ENCODE measurements at places on chromosomes 3 and 15.

DNA sequence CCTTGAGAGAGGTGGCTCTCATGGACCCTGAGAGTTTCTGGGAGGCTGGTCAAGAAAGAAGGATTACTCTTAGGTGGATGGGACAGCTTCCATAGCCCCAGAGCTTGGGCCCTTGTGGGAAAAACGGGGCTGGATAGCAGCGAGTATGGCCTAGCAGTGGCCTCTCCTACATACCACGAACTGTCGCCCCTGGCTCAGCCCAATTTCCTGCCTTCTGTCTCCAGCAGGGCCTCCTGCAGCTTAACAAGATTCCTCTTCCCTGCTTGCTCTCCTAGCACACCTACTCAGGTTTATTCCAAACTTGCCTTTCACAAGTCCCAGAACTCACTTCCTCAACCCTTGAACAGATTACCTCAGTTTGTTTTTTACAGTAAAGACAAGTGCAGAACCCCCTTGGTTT is 139.7 kb upstream of the TPM1 start:
- DNase-seq: no peak

GRCh38 chr15:35455201-35455600 is 90.8 kb downstream of the DPH6 start:
- DNase-seq: no peak

- no peak for DNase-seq
Measured at GRCh38 chr15:39898317-39898716, 21.7 kb downstream of the GPR176 start.

DNA sequence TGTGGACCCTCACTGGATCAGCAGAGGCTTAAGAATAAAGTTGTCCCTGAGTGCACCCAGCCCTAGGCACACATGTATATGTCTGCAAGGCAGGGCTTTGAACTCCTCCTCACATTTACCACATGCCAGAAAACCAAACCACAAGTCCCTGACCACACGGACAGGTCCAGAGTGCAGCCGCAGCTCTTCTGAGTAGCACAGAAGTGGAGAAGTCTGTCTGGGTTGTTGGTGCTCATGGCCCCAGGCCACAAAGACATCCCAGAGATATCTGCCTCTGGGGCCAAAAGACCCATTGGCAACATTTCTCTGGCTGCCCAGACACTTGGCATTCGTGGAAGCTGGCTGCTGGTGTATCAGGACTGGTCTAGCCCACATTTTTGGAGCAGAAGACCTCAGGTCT is 17.4 kb downstream of the SUSD5 start:
- no peak for DNase-seq

DNA sequence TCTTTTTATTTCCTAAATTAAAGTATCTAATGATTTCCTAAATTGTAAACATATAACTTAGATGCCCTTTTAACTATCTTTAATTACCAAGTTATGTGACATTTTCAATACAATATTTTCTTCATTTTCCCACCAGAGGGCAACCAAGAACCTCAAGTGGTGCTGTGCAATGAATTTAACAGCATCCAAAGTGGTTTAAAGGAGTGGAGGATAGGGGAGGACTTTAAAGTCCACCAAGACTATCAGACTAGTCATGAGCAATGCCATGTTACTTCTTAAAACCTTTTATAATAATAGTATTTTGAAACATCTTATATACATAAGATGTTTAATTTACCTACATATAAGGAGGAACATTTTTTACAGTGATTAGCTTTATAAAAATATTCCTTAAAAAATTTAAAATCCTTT is 74.4 kb downstream of the DLG1 start:
- DNase-seq: no peak

DNA sequence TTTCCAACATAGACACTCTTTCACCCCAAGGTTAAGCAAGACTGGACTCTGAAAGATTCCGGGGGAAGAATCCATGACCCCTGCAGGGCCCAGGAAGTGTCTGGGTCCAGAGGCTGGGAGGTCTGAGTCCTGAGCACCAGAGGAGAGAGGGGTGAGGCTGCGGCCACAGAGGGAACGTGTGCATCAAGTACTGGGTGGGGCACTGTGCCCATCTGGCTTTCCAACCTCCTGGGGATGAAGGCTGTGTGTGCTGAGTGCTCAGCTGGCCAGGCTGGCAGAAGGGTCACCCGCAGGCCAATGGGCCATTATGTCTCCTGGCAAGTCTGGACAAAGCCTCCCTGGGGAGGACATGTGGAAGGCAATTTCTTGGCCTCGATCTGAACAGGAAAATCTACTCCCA is 3.3 kb downstream of the CHRNA3 start:
- DNase-seq: peak; percentile 54

DNA sequence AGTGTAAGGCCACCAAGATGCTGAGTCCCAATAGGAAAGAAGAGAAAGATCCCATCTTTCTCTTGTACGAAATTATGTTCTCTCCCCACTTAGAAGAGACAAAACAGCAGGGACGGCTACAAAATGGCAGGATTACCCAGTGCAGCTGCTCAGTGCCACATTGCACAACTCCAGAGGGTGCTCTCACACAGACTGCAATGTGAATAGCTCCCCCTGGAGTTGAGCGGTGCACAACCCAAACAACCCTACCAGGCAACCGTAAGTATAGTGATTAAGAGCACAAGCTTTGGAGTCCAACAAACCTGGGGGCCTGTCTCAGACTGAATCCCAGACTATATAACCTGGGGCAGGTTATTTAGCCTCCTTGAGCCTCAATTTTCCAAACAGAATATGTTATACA is 3.1 kb upstream of the BHLHE40 start:
- DNase-seq: peak; percentile 70

DNA sequence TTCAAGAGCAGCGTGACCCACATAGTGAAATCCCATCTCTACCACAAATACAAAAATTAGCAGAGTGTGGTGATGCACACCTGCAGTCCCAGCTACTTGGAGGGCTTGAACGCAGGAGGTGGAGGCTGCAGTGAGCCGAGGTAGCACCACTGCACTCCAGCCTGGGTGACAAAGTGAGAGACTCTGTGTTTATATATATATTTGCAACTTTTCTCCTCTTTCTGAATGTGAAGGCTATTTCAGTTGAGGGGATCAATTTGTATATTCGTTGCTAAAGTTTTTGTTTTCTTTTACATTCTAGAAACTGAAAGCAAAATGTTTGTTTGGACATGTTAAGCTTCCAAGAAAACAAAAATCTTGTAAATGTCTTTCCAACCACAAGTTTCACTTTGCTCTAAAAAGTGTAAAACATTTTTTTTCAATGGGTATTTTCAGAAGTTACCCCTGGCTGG is 29.8 kb upstream of the FAM98B start:
- no peak for DNase-seq

DNA sequence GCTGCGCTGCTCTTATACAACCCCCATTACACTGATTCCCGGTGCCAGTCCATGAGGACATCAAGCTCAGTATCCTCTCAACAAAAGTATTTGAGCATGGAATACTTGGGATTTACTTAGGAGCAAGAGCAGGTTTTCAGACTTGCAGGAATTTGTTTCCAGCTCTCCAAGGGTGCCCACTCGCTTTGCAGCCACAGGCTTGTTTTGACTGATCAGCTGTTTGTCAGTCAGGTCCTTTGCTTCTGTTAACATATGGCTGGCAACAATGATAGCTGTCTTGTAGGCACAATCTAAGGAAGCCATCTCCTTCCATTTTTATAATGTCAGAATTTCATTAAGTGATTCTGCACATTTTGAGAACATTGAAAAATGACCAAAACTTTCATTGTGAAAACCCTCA is 38.2 kb upstream of the MCF2L2 start:
- no peak for DNase-seq

GRCh38 chr15:73959012-73959581 is 32.8 kb downstream of the LOXL1 start:
- DNase-seq: peak; percentile 28

DNA sequence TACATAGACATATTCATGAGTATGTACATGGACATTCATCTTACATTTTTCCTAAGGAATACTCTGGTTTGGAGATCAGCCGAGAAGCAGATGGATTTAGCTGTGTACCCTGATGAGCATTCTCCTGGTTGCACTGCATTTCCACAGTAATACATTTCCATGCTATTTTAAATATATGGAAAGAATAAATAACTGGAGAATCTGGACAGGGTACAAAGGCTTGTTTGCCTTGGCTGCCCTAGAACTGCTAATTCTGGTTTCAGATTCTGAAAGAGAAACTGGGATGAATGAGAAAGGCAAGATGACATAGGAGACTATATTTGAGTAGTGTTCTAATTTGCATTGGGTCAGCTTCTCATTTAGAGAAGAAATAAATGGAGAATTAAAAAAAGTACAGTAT is 190.8 kb upstream of the FAM3D start:
- no peak for DNase-seq

GRCh38 chr3:65019443-65020055 is 331.7 kb upstream of the ADAMTS9 start:
- no peak for DNase-seq

DNA sequence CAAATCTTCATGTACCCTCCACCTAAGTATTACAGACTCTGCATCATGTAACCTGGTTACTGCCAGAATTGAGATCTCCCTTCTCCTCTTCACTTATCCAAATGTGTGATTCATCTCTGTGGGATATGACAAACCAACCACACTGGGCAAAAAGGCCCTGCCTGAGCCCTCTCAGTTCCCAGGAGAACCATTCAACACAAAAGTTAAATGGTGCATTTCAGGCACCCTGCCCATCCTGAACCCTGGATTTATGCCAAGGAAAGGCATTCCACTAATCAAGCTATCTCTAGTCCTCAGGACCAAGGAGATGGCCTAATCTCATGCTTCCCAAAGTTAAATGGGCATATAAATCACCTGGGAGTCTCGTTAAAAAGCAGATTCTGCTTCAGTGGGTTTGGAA is 108.5 kb downstream of the TNIK start:
- no peak for DNase-seq

DNA sequence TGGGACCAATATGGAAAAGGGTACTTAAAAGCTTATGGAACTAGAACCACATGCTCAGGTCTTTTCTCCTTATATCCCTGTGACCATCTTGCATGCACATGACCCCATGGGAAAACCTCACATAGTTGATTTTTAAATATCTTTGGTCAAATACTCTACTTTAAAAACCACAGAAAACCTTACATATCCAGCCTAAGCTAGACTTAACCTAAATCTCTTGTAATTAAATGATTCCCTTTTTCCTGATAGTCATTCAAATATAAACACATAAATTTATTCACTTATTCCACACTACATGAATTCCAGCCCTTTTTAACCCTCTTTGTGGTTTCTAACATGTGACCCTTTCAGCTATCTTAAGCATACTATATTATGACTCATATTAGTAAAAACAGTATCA is 46.8 kb downstream of the DNAJC13 start:
- no peak for DNase-seq

GRCh38 chr3:118806423-118806822 is 228.2 kb downstream of the IGSF11 start:
- DNase-seq: no peak

DNA sequence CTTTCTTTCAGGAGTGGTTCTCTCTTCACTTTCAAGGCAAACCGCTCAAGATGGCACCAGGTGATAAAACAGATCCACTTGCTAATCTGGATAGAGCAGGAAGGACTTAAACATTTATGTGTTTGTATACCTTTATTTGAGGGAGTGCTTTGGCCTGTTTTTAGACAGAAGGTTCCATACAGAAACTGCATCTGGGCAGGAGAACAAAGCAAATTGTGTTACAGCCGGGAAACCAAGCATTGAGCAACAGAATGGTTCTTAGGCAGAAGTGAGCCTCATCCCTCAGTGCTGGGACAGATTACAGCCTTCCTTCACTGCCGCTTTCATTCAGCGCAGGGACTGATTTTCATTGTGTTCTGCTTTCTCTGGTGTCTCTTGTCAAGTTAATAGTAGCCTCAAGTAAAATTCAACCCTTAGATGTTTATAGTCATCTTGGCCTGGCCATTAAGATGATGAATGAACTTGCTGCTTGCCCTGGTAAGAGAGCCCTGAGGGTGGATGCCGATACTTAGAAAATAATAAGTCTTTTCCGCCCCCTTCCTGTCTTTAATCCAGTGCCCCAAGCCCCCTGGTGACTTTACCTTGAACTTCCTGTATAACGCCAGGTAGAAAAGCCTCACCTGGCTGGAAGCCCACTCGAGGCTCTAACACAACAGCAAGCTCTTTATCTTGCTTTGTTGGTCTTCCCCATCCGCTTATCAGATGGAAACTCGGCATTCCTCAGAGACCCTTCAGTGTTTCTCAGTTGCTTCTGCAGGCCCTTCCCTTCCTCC is 168.0 kb upstream of the CTDSPL start:
- no peak for DNase-seq

DNA sequence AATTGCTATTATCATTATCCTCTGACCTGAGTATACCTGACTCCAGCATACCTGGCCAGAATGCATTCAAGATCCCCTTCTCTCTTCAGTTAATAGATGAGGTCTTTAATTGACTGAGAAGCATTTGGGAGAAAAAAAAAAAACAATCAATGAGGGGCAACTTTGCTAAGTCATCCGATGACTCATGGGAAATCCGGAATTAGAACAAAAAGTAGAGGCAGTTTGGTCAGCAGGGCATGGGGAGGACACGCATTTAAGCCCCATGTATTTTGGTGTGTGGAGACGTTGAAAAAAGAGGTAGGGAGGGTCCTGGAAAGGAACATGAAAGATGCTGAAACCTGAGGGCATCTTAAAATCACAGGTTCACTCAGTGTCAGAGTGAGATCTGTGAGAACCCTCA is 256.2 kb downstream of the RORA start:
- no peak for DNase-seq

- no peak for DNase-seq
Measured at GRCh38 chr3:5330152-5330810, 142.8 kb downstream of the EDEM1 start.

GRCh38 chr3:54304877-54305276 is 182.5 kb downstream of the CACNA2D3 start:
- no peak for DNase-seq

DNA sequence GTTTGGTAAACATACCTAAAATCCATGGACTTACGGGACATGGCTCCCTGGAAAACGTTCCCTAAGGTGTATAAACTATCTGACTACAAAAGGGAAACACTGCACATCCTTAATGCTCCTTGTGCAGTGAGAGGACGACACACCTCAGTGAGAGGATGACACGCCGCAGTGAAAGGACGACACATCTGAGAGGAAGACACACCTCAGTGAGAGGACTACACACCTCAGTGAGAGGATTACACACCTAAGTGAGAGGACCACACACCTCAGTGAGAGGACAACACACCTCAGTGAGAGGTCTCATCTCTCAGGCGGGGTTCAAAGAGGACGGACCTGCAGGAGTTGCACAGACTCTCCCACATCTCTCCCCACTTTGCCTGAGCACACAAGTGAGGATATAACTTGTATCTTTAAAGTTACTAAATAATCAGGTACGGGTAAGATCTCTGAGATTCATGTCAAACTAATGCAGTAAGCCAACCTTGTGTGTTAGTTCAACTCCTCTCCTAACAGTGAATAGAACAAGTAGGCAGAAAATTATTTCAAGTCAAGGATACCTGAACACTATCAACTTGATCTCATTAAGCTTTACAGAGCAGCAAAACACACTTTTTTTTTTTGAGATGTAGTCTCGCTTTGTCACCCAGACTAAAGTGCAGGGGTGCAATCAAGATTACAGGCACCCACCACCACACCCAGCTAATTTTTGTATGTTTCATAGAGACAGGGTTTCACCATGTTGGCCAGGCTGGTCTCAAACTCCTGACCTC is 32.1 kb downstream of the HERC2 start:
- no peak for DNase-seq

- DNase-seq: no peak
Measured at GRCh38 chr15:26889298-26889898, 22.5 kb downstream of the GABRA5 start.

- DNase-seq: no peak
Measured at GRCh38 chr3:64456674-64457073, 231.1 kb downstream of the ADAMTS9 start.

- DNase-seq: no peak
Measured at GRCh38 chr15:74213858-74214284, 11.3 kb upstream of the STRA6 start.
